ENCODE measurements at places on chromosomes 2 and 18.

DNA sequence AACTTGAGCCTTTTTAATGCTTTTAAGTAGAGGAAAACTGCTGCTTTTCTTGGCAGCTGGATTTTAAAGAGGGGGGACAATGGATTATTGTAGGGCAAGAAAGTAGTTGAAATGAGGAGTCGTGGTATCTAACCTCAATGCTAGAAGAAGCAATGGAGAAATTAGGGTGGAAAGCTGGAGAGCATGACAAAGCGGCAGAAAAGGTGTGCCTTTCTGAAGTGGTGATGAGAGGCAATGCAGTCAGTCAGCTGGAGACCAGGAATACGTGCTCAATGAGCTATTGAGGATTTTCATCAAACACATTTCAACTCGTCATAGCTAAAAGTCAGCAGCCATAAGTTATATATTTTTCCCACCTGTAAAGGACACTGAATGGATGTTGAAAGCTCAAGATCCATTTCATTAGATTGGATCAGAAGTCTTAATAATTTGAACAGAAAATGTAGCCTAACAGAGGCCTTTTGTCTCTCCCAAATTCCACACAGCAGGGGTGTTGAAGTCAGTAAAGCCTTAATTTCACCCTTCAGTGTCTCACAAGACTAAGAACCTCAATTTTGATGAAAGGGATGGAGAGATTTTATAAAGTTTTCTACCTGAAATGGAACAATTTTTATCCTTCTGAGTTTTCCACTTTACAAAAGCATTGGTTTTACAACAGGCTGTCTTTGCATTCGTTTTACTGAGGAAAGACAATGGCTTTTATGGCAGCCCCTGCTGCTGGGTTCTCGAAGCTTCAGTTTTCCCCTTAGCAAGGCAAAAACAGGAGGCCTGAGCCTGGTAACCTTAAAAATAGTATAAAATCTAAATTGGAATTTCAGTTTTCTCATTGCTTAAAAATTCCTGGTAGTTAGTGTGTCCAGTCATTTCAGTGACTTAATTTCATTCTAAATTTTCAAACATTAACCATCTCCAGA is 131.1 kb downstream of the CCDC102B start:
- DNase-seq, result no peak

DNA sequence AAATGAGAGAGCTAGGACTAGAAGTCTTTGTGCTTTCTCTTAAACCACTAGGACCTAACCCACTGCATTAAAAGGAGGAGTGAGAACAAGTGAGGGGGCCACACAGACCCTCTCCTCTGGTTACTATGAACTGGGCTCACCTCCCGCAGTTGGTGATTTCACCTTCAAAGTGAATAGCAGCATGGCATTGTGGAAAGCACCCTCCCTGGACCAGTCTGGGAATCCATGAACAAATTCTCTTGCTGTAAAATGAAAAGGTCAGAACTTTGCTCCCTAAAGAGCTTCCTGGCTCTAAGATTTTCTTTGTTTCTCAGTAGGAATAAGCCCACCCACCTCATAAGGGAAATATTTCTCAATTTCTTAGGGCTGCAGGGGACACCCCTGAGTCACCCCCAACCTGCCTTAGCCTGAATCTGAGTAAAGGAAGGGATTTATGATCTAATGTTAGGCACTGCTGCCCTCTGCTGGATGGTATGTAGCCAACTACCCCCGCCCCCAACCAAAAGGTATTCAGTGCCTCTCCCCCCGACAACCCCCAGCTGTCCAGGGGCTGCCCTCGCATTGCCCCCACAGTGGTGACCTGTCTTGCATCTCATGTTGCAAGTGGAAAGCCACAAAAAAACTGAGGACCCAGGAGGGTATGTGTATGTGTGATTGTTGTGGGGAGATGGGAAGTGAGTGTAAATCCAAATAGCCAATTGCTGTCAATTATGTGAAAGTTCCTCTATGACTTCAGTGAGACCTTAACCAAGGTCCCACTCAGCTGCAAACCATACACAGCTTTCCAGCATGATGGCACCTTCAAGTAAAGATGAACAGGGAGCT is 230.9 kb upstream of the SLC14A2 start:
- DNase-seq, result peak; percentile 42

GRCh38 chr2:12828980-12829379 is 112.2 kb downstream of the TRIB2 start:
- no peak for DNase-seq

GRCh38 chr2:166831930-166832329 is 56.4 kb upstream of the XIRP2 start:
- no peak for DNase-seq

DNA sequence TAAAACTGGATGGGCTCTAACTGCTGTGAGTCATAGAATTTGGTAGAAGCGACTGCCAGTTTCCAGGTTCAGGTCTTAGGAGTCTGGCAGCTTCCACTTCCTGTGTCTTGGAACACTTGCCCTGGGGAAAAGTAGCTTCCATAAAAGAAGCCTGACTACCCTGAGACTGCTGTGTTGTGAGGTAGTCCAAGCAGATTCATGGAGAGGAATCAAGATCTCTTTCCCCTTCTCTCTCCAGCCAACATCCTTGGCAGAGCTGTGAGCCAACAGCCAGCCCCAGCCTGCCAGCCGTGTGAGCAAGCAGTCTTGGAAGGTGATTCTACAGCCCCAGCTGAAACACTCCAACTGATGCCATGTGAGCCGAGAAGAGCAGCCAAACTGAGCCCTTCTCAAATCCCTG is 33.7 kb downstream of the SLC20A1 start:
- no peak for DNase-seq

GRCh38 chr2:9463698-9464034 is 10.7 kb upstream of the IAH1 start:
- DNase-seq, result peak; percentile 37

DNA sequence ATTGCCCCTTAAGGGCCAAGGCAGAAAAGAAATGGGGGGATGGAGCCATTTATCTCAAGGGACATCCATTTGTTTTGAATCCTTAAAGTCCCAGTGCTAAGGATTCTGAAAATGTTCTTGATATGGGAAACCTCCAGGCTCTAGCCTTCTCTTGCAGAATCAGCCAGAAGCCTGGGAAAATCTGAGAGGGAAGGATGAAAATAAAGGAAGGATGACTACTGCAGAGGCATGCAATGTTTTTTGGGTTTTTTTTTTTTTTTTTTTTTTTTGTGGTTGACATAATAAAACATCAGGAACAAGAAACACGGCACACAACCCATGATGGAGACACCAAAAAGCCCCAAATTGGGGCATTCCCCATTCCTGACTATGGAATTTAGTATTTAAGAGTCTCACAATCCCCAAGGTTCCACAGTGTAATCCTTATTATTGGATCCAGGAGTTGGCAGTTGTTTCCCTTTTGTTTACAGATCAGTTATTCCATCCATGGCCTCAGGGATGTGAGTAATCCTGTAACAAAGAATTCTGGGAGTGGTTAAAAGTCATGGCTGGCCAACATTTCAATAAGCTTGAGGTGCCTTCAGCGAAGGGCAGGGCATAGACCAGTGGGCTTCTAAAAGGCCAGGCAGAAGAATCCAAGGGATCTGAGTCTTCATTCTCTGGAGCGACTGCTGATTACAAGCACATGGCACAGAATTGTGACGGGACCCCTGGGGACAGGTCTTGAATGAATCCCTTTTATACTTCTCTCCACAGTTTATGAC is 337.5 kb downstream of the GULP1 start:
- DNase-seq, result no peak

GRCh38 chr2:932320-933115 is 18.1 kb upstream of the SNTG2 start:
- DNase-seq, result no peak
